ENCODE measurements at places on chromosomes 6 and 20.

DNA sequence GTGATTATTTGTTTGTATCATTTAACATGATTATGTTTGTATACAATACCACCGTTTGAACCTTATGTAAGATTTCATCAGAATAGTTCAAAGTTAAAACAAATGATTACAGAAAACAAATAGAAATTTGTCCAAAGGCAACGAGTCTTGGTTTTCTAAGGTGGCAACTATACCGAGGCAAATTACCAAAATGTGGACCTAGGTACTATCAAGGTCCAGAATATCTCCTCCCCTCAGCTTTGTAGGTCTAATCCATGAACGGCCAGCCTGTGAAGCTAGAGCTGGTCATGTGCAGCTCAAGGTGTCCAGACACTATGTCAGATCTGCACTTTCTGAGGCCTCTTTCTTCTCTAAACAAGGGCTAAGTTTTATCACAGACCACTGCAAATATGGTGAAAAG lies 151.7 kb upstream of the BEND3 start:
- no peak for DNase-seq

DNA sequence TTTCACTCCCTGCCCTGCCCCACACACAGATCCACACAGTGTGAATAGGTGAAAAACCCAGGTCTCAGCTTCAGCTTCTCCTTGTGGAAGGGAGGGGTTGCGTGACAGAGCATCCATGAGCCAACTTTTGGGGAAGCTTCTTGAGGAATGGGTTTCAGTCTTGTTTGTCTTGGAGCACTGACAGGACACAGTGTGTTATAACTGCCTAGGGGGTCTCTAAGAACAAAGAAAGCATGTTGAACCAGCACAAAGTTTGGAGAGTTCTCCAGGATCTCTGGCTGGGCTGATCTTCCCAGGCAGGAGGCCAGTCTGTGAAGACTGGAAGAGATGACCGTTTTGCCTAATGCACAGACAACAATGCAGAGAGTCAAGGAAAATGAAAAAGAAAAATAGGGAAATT lies 164.5 kb downstream of the COL12A1 start:
- DNase-seq = no peak

DNA sequence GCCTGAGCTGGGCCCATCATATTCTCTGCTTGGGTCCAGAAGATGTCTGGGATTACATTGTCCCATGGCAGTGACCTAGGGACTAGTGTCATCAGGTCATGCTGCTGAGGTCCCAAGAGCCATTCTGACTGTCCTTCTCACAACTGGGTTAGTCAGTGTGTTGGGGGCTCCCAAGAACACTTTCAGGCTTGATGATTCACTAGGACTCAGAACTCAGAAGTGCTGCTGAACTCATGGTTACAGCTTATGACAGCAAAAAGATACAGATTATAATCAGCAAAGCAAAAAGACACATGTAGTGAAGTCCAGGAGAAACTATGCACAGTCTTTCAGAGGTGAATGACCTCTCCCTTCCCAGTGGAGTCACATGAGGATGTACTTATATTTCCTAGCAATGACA lies 107.8 kb downstream of the SYNE1 start:
- DNase-seq = no peak

- no peak for DNase-seq
Observed at GRCh38 chr6:110043366-110043994, 65.4 kb downstream of the GPR6 start.

- DNase-seq = no peak
Observed at GRCh38 chr6:27748661-27749060, 163.5 kb downstream of the OR2B2 start.

DNA sequence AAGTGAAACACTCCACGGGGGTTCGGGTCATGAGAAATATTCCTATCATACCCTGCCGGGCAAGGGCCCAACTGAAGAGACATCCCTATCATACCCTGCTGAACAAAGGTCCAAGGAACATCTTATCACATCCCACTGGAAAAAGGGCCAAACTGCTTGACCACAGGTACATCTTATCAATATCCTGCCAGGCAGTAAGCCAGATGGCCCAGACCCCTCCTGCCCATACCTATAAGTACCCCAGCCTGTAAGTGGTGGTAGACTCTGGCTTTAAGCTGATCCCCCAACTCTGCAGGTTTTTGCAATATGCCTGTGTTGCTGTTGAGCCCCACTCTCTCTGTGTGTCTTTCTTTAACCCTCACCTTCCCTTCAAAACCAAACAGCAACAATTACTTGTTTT lies 51.6 kb downstream of the ZNF334 start:
- no peak for DNase-seq

DNA sequence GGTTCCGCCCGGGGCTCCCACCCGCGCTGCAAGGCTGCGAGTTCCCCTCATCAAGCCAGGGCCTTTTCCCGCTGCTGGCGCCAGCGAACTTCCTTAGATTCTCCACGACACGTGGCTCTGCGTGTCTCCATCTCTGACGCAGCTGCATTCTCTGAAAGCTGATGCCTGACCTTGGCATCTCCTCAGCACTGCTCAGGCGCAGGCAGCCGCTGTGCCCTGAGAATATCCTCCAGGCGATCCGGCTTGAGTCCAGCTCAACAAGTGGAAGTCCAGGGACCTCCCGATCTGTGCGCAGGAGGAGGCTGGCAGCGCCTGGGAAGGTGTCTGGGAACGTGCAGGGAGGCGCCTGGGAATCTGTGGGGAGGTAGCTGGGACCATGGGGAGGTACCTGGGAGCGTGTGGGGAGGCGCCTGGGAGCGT lies 171.2 kb upstream of the THBS2 start:
- DNase-seq = no peak

GRCh38 chr6:158624684-158625682 lies 19.6 kb downstream of the DYNLT1 start:
- DNase-seq = no peak

DNA sequence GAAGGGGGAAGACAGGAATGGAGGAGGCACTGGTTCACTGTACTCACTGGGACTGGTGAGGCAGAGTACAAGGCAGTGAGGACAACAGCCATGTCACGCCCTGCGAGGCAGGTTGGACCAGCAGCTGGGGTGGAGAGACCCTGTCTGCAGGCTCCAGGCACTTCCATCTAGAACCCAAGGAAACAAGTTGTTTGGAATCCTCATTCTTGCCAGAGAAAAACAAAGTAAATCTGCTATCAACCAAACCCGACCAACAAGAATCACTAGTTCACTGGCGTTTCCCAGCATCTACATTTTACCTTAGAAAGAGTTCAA lies 98.5 kb upstream of the CDYL start:
- DNase-seq = no peak

DNA sequence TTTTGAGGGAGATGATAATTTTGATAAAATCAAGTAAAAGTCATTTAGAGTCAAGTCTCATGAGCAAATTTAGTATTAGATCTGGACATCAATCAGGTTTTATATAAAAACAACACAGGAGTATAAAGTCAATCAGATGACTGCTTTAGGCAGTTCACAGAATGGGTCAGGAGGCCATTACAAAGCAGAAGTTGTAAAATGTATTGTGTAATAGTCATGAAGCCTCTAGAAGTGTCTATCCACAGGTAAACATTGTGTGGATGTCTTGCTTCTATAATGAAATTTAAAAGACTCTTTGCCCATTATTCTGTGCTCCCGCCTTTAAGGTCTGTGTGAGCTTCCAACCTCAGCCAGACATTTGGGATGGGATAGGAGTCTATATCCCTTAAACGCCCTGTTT lies 28.8 kb downstream of the MAP7 start:
- no peak for DNase-seq

DNA sequence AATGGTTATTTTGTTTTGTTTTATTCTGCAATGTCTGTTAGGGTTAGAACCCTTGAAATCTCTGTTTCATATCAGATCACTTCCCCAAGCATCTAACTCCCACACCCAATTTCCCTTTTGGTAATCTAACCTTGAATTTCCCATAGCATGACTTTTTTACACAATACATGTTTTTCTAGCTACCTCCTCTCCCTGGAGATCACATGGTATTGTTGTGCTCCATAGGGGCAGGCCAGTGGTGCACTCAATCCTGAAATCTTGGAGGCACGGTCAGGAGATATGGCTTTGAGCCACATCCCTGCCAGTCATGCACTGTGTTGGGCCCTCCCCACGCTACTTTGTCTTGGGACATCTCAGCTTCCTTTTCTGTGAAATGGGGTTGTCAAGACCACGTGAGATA lies 36.7 kb upstream of the NNAT start:
- no peak for DNase-seq

GRCh38 chr6:41734666-41735426 lies 562 bp downstream of the TFEB start:
- DNase-seq = no peak

GRCh38 chr20:20333866-20334265 lies 34.0 kb upstream of the INSM1 start:
- DNase-seq = no peak

DNA sequence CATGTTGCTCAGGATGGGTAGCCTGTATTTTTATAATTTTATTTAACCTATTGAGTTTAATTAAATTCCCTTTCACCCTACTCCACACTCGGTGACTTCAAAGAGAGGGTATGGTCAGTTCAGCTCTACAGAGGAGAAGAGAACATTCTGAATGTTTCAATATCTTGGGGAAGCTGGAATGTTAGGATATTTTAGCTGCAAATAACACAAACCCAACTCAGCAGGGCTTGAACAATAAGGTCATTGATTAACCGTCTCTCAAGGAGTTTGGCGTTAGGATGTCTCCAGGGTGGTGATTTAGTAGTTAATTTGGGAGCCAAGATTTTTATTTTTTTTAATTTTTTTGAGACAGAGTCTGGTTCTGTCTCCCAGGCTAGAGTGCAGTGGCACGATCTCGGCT lies 143.6 kb upstream of the SALL4 start:
- DNase-seq = no peak

DNA sequence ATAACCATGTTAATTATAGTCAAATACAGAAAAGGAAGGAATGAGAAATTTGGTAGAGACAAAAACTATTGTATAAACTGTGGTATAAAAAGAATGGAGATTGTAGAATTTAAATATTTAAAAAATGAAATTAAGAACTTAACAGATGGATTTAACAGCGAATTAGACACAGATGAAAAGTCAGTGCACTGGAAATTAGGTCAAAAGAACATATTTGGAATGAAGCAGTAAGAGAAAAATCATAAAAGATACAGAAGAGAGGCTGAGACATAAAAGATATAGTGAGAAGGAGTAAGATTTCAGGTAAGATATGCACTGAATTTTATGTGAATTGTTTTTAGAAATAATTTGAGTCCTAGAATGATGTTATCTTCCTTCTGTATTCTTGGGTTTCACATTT lies 14.0 kb downstream of the TSPYL4 start:
- no peak for DNase-seq

DNA sequence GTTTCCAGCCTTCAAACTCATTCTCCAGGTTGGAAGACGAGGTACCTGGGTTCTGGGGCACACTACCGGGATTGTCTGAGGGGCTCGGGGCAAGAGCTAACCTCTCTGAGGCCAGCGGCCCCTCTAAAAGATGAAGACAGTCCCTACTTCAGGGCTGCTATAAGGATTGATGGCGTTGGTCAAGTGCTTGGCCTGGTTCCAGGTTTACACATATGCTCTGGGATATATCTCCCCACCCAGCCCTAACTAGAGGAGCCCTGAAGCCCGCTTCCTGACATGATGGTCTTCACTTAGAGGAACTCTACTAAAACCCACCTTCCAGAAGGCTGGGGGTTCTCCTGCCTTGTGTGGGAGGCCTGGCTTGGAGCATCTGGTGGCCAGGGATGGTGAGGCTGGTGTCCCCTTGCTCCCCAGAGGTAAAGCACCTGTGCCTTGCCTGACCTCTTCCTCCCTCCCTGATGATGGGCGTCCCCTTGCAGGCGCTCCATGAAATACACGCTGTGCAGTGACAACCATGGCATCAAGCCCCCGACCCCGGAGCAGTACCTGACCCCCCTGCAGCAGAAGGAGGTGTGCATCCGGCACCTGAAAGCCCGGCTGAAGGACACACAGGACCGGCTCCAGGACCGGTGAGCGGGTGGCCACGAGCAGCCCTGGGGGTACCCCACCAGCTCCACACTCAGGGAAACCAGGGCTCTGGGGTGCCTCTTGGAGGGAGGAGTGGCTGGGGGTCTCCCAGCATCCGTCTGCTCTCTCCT lies 28.7 kb downstream of the SDCBP2 start:
- DNase-seq = no peak

DNA sequence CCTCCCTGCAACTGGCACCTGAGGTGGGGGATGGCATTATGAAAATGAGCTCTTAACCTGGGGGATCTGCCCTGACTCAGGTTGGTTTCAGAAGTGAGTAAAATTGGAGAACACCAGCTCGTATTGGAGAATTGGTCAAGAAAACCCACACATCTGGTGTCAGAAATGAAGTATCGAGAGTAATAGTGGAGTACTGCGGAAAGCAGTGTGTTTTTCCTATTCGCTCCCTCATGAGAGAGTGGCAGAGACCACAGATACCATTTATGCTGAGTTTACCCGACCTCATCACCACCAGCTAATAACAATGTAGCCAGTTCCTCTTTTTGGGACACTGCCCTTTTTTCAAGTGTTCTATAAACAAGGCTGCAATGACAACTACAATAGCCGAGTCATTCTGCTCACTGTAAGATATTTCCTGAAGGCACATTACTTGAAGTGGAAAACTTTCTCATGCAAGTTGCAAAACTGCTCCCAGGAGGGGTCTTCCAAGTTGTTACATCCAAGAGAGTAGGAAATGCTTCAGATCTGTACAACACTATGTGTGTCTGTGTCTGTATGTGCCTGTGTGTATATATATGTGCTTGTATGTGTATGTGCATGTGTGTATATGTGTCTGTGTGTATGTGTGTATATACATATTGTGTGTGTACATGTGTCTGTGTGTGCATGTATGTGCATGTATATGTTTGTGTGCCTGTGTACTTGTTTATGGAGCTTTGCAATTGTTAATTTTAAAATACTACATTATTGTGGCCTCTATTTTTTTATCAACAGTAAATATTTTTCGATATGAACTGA lies 106.0 kb upstream of the CST7 start:
- no peak for DNase-seq

GRCh38 chr6:150029749-150030148 lies 4.4 kb upstream of the RAET1L start:
- no peak for DNase-seq

GRCh38 chr6:29661071-29661470 lies 4.2 kb downstream of the MOG start:
- DNase-seq = no peak

GRCh38 chr6:111818539-111819226 lies 54.6 kb downstream of the FYN start:
- DNase-seq = no peak

GRCh38 chr6:6931071-6932025 lies 176.4 kb upstream of the RREB1 start:
- no peak for DNase-seq

GRCh38 chr6:92468066-92468465 lies 951.3 kb downstream of the EPHA7 start:
- DNase-seq = no peak

- DNase-seq = no peak
Observed at GRCh38 chr6:27593200-27593818, 120.4 kb upstream of the ZNF184 start.

GRCh38 chr6:144415014-144415413 lies 129.9 kb downstream of the UTRN start:
- no peak for DNase-seq
